MG63 (cell line): ENCODE measurements at places on chromosomes 7 and 10. TPM values are rescaled to one million over a fixed set of nuclear protein-coding genes. Genes with fewer than 3 reads are reported as not detected.

DNA sequence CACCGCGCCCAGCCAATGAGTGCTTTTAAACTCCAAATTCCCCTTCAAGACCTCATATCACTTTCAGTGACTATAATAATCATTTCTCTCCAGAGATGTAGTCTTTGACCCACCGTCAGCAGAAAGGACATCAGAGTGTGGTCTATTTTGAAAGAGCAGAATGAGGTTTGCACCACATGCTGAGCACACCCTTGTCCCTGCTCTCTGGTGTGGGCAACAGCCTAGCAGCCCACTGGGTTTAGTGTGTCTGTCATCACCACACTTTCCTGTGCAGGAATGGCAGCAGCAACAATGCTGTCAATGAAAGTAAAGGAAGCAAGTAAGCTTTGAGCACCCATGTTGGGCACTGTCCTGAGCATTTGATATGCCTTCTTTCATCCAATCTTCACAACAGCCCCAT lies 122.4 kb downstream of the PLXNA4 start:
- DNase-seq: no peak

- DNase-seq: no peak
Observed at GRCh38 chr10:49271346-49271745, 27.6 kb upstream of the C10orf71 start.

Gene AZGP1
- not detected in 2 replicates for total RNA-seq

DNA sequence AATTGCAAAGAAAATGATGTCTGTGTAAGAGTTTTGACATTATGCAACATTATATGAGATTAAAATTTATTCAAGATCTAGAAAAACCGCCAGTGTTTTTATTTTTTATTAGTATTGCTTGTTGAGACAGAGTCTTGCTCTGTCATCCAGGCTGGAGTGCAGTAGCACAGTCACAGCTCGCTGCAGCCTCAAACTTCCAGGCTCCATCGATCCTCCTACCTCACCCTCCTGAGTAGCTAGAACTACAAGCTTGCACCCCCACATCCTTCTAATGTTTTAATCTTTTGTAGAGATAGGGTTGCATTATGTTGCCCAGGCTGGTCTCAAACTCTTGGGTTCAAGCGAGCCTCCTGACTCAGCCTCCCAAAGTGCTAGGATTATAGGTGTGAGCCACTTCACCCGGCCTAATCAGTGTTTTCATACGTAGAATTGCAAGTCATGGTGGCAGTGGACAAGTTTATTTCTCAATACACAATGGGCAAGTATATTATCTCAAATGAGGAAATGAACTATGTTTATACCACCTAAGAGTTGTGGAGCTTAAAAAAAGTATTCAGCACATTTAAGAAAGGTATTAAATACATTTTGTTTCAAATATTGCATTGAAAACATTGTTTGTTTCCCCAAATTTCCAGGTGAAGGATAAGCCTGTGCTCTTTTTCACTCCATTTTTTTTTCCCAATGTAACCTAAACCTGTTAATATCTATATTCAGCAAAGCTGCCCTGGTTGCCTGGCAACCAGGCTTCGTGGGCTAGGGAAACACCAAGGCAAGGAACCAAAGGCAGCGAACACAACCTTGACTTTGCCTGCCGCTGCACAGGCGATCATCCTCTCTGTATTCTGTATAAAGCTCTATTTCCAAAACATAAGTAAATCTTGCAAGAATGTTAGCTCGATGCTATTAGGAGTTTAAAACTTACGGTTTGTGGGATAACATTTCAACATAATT lies 163.9 kb downstream of the CACNB2 start:
- no peak for DNase-seq

DNA sequence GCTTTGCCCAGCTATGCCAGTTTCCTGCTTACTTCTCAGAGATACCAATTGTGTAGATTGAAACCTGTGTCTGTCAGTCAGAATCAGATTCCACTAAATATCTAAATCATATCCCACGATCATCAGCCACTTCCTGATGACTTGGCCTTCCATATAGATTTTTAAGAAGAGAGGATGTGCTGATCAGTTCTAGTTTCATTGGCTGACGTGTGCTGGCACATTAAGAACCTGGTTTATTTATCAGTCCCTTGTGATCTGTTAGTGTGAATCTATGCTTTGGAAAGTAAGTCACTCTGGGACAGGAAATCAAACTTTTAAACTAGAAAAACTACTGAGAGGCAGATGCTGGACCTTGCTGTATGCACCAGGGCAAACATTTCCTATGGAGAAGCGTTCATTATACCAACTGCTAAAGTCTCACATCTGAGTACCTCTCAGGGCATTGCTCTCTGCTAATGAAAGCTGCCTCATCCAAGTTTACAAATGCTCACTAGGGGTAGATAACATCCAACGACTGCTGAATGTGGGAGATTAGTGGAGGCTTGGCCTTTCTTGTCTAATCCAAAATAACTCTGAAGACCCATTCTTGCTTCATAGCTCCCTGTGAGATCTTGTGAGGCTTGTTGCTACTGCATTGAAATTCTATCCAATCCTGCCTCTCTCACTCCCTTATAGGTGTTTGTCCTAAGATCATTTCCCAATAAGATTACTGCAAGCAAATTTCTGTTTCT lies 109.1 kb downstream of the ARL4A start:
- no peak for DNase-seq

DNA sequence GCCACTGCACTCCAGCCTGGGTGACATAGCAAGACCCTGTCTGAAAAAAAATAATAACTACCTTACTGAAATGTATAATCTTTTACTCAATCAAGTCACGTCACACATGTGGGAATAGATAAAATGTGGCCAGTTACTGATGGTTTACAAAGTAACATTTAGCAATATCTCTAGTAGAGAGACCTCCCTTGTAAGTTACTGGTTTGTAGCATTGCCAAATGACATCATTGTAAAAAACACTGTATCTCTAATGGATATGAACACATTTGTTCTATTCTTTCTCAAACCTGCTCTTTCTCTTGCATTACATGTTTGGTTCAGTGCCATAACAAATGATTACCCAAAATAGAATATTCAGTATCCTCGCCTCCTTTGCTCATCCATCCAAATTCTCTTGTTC lies 18.8 kb downstream of the TET1 start:
- DNase-seq: no peak

GRCh38 chr7:142568435-142569097 lies 180.7 kb upstream of the PRSS1 start:
- DNase-seq: peak; percentile 49

DNA sequence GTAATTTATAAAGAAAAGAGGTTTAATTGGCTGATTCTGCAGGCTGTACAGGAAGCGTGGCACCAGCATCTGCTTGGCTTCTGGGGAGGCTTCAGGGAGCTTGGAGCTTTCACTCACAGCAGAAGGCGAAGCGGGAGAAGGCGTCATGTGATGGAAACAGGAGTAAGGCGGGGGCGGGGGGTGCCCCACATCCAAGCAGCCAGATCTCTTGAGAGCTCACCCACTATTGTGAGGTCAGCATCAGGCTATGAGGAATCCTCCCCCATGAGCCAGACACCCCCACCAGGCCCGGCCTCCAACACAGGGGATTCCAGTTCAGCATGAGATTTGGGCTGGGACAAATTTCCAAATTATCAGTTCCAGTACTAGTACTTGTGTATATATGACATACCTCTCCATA lies 46.2 kb downstream of the WDR37 start:
- no peak for DNase-seq

- no peak for DNase-seq
Observed at GRCh38 chr7:141515941-141516340, 35.3 kb upstream of the AGK start.

- DNase-seq: no peak
Observed at GRCh38 chr10:29099415-29099814, 189.5 kb upstream of the LYZL1 start.

- peak; percentile 91 for DNase-seq
Observed at GRCh38 chr7:155258226-155258560, 39.5 kb upstream of the INSIG1 start.

- no peak for DNase-seq
Observed at GRCh38 chr7:76333511-76334101, 25.2 kb downstream of the YWHAG start.

- no peak for DNase-seq
Observed at GRCh38 chr10:31018962-31019361, 12.7 kb downstream of the ZNF438 start.

- DNase-seq: no peak
Observed at GRCh38 chr7:159042581-159043101, 102.0 kb downstream of the VIPR2 start.

- DNase-seq: no peak
Observed at GRCh38 chr10:22435650-22436049, 90.4 kb downstream of the SPAG6 start.

Gene SNX10
- 3.0 and 4.4 TPM in 2 replicates for total RNA-seq

- no peak for DNase-seq
Observed at GRCh38 chr7:154865984-154866685, 136.8 kb downstream of the PAXIP1 start.

- no peak for DNase-seq
Observed at GRCh38 chr10:132005147-132005546, 23.4 kb upstream of the BNIP3 start.

DNA sequence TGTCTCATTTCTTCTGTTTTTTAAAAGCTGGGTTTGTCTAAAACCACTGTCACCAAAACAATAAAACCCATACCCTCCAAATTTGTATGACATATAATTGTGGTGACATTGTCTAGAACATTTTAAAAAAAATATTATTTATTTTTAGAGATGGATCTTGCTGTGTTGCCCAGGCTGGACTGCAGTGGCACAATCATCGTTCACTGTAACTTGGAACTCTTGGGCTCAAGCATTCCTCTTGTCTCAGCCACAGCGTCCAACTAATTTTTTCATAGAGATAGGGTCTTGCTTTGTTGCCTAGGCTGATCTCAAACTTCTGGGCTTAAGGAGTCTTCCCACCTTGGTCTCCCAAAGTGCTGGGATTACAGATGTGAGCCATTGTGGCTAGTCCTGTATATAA lies 116.5 kb downstream of the CCNY start:
- DNase-seq: no peak

DNA sequence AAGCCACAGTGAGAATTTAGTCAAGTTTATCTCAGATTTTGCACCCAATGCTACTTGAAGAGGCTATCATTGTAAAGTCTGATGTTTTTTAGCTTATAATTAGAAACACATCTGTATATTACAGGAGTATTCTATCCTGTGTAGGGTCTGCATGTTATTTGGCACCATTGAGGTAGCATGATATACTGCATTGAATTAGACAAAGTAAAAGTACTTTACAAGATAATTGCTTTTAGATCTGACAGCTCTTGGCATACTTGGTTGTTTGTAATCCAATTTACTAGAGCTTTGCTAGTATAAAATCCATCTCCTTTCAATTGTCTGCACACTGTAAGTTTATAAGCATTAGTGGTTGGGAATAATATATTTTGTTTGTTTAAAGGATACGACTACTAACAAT lies 714.3 kb downstream of the ANKRD7 start:
- DNase-seq: no peak

GRCh38 chr10:35789996-35790395 lies 147.9 kb upstream of the FZD8 start:
- no peak for DNase-seq

- no peak for DNase-seq
Observed at GRCh38 chr10:101130984-101131961, at the start of gene TLX1. Gene TLX1 (plus strand): TSS chr10:101131300. CDS start chr10:101131542, 242 bp downstream.

GRCh38 chr10:110845192-110845755 lies 26.5 kb upstream of the PDCD4 start:
- DNase-seq: no peak

DNA sequence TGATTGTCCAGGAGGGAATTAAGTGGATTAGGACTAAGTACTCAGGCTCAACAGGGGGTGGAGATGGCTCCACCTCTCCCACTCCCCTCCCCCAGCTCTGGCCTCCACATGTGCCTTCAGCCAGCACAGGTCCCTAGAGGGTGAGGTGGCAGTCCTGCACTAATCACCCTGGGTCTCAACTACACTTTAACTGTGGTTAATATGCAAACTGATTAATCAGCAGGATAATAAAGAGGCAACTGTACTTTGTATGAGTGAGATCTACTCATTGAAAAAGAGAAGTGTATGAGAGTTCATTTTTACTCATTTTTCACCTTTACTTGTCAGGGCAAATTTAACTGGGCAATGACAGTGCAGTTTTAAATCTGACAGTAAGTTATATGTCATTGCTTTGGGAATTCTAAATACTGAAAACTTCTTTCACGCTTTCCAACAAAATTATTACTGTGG lies 223.8 kb upstream of the CCDC6 start:
- DNase-seq: no peak

- DNase-seq: no peak
Observed at GRCh38 chr10:129967579-129968019, 3.5 kb upstream of the EBF3 start.

DNA sequence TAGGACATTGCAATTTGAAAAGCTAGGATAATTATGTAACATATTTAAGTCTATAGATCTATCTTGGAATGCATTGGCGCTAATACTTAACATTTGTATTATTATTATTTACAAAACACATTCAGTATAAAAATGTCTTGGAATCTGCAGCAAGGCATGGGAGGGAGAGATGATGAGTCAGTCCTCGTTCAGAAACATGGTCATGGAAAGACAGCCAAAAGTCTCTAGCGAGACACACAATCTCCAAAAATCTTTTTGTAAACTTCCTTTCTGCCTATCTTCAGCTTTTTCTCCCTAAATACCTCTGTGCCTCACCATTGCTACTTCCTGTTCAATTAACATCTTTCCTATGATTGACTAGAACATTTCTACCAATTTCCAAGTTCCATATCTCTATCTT lies 188.4 kb upstream of the CACNA2D1 start:
- DNase-seq: peak; percentile 13

GRCh38 chr10:128125416-128125943 lies 743 bp downstream of the MKI67 start:
- no peak for DNase-seq

DNA sequence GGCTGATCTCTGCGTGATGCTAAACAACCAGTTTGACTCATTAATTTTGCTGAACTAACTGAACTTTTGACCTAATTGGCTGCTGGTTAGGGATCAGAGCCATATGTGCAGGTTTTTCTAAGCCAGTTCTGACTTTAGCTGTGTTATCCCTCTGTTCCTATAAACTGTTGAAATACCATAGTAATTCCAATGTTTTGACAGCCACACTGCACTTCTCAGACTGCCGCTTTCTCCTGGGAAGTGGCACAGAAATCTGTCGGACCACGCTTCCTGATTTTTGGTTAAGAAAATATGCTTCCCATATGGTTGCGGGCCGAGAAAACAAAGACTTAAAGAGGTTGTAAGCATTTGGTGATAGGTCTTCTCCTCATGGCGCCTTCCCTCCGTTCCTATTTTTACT lies 42.3 kb downstream of the TBXAS1 start:
- DNase-seq: peak; percentile 35

DNA sequence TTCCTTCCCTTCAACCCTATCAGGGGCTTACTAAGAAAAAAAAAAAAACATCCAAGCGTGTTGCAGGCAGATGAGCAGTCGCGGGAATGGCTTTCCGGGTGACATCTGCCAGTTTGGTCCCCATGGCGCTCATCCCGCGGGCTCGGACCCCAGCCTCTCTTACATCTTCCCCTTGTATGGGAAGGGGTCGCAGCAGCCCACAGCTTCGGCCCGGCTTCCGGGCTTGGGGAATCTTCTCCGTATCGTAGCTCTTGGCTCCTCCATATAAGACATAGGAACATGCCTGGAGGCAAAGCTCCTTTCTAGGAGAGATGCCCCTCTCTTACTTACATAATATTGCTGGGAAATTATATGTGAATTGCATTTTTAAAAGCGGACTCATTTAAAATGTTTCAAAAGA lies 99.5 kb downstream of the CUX1 start:
- DNase-seq: no peak

GRCh38 chr7:20218279-20218678 lies 1.1 kb upstream of the MACC1 start:
- no peak for DNase-seq
